GM03348 (cell line): ENCODE measurements at places on chromosomes 1 and 21.

- DNase-seq, result no peak
Measured at GRCh38 chr1:110879758-110880606, 7.0 kb downstream of the CD53 start.

DNA sequence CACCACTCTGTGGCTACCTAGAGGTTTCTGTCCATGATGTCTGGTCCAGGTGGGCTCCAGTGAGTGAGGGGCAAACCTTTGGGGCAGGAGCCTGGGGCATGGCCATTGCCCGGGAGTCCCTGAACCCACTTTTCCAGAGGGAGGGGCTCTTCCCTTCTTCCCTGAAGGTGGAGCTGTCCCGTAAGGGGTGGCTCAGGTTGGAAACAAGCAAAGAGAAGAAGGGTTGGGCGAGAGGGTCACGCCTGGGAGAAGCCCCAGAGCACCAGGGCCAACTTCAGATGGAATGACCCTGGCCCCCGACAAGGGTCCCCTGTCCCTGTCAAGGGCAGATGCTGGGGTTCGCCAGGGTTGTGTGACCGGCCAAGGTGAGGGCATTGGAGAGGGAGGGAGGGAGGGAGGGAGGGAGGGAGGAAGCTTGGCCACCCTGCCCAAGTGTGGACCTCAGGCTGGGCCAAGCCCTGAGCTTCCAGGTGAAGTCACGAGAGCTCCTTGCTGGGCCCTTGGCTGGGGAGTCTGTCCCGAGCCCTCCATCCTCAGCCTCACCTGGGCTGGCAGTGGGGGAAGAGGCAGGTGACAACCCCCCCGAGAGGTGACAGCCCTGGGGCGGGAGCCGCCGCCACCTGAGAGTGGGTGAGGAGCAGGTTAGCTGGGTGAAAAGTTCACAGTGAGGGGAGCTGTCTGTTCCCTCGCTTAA lies 69.6 kb downstream of the DHRS3 start:
- no peak for DNase-seq

DNA sequence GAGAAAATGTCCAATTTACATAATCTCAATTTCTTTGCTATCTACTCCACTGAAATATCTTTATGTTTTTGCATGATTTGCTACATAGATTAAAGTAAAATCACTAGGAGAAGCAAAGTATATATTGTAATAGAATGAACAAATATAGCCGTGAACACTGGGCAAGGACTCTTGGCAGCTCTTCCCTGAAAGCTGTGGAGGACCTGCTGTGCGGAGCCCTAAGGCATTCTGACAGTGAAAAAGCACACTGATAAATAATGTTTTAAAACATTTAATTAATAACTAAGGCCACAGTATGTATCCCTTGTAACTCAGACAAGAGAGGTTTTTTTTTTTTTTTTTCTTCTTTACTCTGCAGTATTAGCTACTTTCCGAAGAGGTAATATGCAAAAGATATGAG lies 256.1 kb upstream of the DPYD start:
- no peak for DNase-seq

DNA sequence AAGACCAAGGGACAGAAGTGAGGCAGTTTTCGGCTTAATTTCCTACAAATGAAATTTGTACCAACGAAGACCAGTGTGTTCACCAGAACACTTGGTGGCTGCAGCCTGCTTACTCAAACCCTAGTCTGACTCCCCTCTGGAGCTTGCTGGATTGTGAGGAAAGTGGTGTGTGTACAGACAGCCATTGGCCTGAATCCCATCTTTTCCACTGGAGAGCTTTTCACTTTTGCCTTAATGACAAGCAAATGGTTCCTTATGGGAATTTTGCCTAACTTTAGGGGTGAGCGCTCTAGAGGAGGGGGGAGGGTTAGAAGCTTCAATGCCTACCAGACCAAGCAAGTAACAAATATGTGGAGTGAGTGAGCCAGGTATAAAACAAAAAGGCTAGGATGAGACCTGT lies 17.3 kb downstream of the METTL13 start:
- DNase-seq, result no peak

- no peak for DNase-seq
Measured at GRCh38 chr21:46150491-46151121, 4.8 kb downstream of the FTCD start.

- DNase-seq, result peak; percentile 37
Measured at GRCh38 chr1:224052772-224053171, 61.1 kb upstream of the FBXO28 start.

DNA sequence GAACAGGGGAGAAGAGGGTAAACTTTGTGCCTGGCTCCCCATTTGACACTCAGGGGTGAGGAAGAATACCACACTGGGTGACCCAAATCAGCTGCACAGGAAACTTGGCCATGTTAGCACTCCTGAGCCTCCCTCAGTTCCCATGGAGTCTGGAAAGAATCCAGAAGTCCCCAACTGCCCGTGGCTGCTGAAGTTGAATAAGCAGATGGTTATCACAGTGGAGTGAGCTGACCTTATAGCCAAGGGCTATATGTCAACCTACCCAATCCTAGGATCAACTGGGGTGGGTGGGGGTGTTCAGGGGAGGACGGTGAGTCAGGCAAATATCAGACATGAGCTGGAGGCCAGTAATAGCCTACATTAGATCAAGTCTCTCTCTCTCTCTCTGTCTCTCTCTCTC lies 20.4 kb downstream of the KCNH1 start:
- DNase-seq, result no peak

- no peak for DNase-seq
Measured at GRCh38 chr1:110259770-110260169, 49.7 kb downstream of the KCNC4 start.

GRCh38 chr1:159185121-159185520 lies 13.7 kb downstream of the CADM3 start:
- no peak for DNase-seq

- DNase-seq, result peak; percentile 55
Measured at GRCh38 chr1:214280386-214281020, 456 bp upstream of the SMYD2 start.

DNA sequence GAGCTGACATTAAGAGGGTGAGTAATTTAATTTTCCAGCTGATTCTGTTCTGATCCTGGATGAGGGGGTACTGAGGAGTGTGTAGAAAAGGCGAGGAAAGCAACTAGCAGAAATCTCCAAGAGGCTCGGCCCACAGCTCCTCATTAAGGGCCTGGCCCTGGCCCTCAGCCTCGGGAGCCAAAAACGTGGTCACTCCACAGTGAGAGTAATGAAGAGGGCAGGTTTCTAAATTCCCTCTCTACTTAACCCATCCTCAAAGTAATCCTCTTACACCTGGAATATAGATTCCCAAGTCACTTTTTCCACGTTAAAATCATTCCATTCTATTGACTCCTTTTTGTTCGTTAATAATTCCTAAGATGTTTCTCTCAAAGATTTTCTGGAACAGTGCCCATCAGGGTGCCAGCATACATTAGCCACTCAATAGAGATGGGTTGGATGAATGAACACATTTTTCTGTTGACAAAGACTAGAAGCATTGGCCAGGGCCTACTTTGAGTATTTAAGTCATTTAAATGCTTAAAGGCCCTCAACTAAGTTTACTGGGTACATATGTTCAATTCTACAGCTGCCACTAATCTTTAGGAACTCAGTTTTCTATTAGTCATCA lies 1.1 kb upstream of the COL11A1 start:
- no peak for DNase-seq

- peak; percentile 92 for DNase-seq
Measured at GRCh38 chr1:119002028-119002686, 14.0 kb upstream of the TBX15 start.

- peak; percentile 91 for DNase-seq
Measured at GRCh38 chr1:245091818-245092637, 62.8 kb upstream of the KIF26B start.

- DNase-seq, result no peak
Measured at GRCh38 chr1:18144062-18144461, 36.5 kb downstream of the IGSF21 start.
